ENCODE measurements at places on chromosomes 1 and 21. TPM values are rescaled to one million over a fixed set of nuclear protein-coding genes. Genes with fewer than 3 reads are reported as not detected.

- no peak for DNase-seq
Observed at GRCh38 chr1:206094024-206094423, 23.2 kb downstream of the AVPR1B start.

- DNase-seq: no peak
Observed at GRCh38 chr21:35329940-35330660, 281.0 kb upstream of the RUNX1 start.

DNA sequence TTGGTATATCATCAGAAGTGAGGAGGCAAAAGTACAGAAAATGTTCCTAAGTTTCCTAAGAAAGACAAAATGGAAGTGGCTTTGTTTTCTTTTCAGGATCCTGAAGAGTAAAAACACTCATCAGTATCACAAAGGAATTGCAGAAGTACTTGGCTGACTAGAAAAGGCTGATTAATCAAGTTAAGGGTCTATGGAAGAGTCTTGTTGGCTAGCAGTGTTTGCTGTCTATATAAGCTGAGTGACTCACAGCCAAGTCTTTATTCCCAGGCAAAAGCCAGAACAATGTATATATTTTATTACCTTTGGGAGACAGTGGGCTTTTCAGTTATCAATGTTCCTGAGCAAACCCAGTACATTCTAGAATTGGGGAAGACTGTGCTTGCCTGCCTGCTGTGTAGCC lies 777.0 kb downstream of the PLA2G4A start:
- DNase-seq: no peak

GRCh38 chr1:7378346-7379130 lies 392.6 kb upstream of the VAMP3 start:
- peak; percentile 22 for DNase-seq

DNA sequence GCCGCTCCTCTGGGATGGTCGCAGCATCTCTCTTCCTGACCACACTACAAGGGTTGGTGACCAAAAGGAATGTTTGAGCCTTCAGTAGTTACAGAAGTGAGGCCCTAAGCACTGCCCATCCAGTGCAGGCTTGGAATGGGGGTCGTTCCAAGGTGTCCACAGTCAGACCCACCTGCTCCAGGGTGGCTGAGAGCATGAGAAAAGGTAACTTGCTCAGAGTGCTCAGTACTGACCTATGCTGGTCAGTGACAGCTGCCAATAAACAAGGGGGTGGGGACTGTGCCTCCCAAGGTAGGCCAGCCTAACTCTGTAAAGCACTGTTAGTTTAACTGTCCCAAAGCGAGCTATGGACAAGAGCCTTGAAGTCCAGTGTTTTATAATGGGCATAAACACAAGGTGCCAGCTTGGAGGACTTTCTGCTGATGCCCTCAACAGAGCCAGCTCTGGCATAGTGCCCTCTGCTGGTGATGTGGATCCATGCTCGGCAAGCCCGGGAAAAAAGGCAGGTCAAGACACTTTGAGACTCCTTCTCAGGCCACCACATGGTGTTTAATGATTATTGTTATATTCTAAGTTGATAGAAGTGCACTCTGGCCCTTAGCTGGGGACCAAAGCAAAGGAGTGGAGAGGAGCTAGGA lies 78.1 kb upstream of the DNAH14 start:
- DNase-seq: peak; percentile 69

DNA sequence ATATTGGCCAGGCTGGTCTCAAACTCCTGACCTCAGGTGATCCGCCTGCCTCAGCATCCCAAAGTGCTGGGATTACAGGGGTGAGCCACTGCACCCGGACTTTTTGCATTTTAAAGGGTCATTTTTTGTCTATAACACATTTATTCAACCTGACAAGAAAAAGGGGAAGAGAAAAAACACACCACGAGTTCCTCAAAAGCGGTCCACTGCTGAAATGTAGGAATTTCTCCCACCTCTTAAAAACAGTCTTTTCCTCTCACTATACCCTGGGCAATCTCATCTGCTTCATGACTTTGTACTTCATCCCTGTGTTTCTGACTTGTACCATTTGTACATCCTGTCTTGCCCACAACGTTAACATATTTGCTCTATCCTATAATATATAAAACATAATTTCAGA lies 413.3 kb upstream of the PTBP2 start:
- no peak for DNase-seq

DNA sequence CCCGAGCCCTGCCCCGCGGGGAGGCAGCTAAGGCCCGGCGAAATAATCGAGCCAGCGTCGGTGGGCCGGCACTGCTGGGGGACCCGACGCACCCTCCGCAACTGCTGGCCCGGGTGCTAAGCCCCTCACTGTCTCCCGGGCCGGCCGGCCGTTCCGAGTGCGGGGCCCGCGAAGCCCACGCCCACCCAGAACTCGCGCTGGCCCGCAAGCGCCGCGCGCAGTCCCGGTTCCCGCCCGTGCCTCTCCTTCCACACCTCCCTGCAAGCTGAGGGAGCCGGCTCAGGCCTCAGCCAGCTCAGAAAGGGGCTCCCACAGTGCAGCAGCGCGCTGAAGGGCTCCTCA lies 49.0 kb upstream of the SYT14 start:
- no peak for DNase-seq

GRCh38 chr1:107548276-107548675 lies 407.4 kb downstream of the NTNG1 start:
- no peak for DNase-seq

DNA sequence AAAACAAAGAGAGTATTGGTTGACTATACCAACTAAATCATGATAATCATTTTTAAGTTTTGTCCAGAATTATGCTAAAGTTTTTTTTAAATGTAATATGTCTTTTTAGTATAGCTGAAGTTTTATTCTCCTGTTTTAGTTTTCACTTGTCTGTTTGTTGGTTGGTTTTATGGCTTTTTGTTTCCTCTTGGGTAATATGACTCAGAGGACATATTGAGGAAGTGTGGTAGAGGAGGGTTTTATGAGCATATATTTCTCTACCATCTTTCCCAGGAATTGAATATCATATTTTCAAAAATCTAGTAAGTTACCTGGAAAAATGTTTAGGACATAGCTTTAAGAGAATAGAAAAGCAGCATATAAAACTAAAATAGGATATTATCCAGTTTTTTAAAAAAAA lies 68.6 kb upstream of the MCOLN3 start:
- no peak for DNase-seq

DNA sequence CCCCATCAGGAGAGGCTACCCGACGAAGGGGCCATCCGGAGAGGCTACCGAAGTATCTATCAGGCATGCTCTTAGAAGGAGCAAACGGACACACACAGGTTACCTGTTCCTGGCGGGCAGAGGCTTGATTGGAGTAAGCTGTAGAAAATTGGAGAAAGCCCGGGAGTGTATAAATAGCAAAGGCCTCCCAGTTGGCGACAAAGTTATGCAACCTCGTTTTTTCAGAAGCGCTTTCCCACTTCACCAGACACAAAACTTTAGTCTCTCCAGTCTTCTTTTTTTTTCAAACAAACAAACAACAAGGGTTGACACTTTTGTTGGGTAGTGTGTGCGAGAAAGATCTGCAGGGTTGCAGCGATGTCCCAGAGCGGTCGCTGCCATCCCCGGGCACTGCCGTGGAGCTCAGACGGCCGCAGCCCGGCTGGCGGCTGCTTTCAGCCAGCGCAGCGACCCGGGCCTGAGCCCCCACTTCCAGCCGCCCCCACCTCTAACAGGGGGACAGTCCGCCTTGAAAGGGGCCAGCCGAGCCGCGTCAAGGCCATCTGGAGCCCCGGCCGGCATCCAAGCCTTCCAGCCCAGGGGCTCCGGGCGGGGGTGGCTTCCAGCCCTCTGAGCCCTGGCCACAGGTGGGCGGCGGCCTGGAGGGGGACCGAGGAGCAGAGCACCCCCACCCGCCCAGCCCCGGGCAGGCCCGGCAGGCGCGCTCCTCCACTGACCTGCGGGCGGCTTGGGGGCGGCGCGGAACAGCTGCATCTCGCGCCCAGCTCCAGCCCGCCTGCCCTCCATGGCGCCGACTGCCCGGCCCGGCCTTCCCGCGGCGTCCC lies 616 bp downstream of the MCOLN3 start:
- no peak for DNase-seq

GRCh38 chr1:121452484-121452883 lies 267.7 kb downstream of the SRGAP2C start:
- no peak for DNase-seq

DNA sequence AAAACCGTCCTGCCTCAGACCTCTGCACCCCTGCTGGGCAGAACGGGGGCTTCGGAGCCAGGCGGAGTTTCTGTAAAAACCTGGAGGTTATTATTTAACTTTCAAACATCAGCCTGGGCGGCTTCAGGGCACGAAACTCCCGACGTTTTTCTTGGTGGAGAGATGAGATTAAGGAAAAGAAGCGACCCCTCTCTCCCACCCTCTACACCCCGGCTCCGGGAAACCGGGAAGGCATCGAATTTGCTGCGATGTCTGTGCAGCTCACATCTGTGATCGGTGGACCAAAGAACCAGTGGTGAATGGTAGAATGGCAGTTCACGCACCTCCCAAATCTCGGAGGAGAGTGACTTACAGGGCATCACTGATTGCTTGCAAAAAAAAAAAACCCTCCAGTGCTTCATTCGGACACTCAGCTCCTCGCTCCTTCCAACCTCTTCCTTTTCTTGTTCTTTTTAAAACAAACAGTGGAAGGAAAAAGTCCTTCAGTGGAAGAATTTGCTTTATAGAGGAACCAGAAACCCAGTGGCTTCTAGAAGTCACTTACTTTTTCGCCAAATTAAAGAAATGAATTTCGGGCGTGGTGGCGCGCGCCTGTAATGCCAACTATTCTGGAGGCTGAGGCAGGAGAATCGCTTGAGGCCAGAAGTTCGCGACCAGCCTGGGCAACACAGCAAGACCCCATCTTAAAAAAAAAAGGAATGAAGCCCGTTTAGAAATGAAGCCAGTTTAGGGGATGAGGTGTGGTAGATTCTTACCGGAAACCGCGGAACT lies 884 bp downstream of the PHACTR4 start:
- DNase-seq: no peak

- DNase-seq: no peak
Observed at GRCh38 chr1:33985656-33986055, 121.8 kb downstream of the HMGB4 start.

GRCh38 chr1:1428174-1428573 lies 7.1 kb upstream of the ANKRD65 start:
- no peak for DNase-seq

- DNase-seq: no peak
Observed at GRCh38 chr1:95604771-95605170, 370.8 kb downstream of the RWDD3 start.

DNA sequence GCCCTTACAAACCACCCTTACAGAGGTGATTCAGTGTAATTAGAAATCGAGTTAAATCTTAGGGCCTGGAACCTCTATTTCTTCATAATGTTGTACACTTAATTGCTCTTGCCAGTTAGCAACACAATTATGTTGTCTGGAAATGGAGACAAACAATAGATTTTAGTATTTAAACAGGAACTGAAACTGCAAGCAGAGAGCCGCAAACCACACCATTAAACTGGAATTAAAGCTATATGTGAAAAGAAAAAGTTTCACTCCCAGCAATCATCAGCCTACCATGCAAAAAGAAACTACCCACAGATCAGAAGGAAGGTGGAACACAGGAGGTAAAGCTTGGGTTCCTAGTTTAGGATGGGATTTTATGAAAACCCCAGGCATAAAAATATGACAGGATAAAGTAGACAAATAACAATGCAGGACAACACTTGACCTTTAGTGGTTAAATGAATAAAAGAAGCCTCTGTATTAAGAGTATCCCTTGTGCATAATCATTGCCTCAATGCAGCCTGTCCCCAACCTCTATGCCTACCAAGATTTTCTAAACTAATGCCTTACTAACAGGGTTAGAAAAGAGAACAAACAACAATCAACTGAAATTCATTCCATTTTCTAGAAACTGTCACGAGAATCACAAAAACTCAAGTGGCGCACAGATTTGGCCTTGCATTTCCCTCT lies 304.3 kb upstream of the ESRRG start:
- no peak for DNase-seq

GRCh38 chr1:220330265-220330664 lies 58.0 kb upstream of the RAB3GAP2 start:
- no peak for DNase-seq

- DNase-seq: no peak
Observed at GRCh38 chr1:25486602-25487001, 55.9 kb downstream of the MACO1 start.

DNA sequence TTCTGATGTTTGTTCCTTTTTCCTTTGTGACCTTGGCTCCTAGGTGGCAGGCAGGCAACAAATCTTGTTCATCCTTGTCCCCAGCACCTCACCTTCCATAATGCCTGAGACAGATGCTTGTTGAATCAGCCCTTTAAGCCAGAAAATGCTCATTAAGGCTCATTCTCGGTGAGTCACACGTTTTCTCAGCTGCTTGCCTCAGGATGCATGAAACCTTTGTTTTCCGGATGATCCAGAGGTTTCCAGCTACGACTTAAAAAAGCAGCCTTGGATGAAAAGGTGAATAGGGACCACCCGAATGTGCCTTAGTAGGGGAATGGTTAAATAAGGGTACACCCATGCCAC lies 4.6 kb upstream of the ATP13A2 start:
- no peak for DNase-seq

DNA sequence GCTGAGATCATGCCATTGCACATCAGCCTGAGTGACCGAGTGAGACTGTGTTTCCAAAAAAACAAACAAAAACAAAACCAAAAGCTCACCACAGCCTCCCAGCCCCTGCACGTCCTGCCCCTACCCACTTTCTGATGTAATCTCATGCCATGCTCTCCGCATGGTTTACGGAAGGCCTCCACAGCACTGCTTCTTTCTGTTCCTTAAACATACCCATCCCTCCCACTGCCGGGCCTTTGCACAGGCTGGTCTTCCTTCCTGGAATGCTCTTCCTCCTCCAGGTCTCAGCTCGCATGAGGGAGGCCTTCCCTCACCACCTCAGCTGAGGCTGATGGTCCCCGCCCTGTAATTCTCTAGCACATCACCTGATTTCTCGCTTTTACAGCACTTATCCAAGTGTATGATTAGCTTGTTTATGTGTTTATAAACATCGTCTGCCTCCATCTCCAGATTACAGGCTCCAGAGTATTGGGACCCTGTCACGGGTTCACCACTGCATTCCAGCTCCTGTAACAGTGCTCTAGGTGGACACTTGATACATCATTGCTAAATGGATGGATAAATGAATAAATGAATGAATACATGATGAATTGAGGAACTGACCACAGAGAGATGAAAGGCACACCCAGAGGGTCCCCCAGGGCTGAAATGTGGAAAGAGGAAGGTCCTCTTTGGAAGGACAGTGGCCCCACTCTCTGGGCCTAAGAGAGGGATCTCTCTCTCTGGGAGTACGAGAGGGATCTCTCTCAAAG lies 22.1 kb downstream of the TCEA3 start:
- no peak for DNase-seq

The KRTAP11-1 gene
- not detected for total RNA-seq

The GRIK1 gene
- 0.49 TPM for total RNA-seq

The NPPA gene
- total RNA-seq: not detected

The C1orf21 gene
- total RNA-seq: 83.6 TPM

The C1orf141 gene
- total RNA-seq: not detected

The LEFTY1 gene
- total RNA-seq: 0.60 TPM

Measured in ureter (tissue), 1 donor.